ENCODE measurements at places on chromosomes 6 and 20.

GRCh38 chr20:47139934-47140535 lies 216.5 kb downstream of the ZMYND8 start:
- DNase-seq, result no peak

GRCh38 chr6:79796197-79796596 lies 151.2 kb downstream of the ELOVL4 start:
- DNase-seq, result no peak

DNA sequence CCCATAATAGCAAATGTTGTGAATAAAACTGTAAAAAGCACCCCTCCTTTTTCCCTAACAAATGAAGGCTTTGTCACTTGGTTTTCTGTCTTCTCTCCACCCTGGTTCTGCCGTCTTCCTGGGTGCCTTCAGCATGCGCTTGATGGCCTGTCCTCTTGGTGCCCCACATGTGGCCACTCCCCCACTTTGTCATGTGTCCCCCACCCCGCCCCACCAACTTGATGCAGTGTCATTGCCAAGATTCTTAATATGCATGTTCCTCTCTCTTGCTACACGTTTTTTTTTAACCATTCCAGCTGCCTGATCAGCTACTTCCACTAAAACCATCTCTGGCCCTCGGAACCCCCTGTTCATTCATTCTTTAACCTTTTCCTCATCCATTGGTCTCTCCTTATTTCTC lies 340.3 kb downstream of the QKI start:
- no peak for DNase-seq

DNA sequence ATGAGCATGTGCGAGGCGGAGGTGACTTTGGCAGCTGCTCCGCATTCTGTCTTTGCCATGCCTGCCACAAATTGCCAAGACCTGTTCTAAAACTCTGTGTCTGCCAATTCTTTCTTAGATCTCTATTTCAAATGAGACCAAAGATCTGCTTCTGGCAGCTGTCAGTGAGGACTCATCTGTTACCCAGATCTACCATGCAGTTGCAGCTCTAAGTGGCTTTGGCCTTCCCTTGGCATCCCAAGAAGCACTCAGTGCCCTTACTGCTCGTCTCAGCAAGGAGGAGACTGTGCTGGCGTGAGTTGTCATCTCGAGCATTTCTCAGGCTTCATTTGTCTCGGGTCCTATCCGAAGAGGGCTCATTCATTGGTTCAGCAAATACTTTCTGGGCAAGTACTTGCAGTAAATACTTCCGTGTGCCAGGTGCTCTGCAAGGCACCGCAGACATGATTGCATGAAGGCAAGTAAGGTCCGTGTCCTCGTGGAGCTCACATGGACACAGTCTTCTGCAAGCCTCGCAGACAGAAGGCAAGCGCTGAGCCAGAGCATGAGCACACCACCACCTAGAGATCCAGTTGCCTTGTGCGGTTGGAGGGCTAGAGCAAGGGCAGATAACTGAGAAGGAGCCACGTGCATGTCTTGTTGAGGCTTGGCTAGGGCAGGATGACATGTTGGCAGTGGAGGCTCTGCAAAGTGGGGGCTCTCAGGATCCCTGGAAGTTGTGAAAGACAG lies 19.7 kb upstream of the MROH8 start:
- no peak for DNase-seq

DNA sequence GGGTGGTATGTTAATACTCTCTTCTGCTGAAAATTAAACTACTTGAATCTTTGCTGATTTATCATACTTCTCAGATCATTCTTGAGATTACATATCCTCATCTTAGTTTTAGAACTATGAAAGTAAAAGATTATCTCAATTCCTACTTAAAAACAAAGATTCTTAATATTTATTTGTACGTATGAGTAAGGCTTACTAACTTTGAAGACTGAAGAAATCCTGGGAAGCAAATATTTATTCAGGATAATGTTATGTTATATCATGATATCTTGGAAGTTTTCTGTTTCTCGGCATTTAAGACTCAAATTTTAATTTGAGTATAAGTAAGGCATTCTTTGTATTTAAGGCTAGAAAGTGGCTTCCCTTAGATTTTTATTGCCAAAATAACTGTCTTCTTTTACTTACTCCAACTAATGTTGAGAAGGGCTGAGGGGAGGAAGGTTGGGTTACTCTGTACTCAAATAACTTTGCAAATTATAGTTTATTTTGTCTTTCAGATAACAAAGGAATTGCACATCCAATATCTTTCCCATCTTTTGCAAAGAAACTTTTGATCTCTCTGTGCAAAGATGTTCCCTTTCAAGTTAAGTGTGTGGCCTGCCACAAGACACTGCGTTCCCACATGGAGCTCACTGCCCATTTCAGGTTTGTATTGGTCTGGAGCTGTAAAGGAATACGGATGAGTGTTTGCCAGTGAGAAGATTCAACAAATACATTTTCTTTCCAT lies 30.5 kb upstream of the BAG2 start:
- DNase-seq, result no peak

DNA sequence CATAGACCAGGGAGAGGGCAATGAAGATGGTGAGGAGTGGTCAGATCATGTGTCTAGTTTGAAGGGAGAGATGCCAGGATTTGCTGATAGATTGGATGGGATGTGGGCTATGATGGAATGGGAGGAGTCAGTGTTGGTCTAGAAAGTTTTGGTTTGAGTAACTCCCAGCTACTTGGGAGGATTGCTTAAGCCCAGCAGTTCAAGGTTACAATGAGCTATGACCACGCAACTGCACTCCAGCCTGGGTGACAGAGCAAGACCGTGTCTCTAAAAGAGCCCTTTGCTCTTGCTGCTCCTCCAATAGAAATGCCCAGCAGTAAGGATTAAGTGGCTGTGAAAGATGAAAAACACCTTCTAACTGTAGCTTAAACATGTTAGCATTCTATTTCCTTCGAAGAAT lies 18.2 kb upstream of the LAMP5 start:
- DNase-seq, result no peak

- no peak for DNase-seq
Measured at GRCh38 chr6:77656999-77657764, 4.3 kb downstream of the MEI4 start.

DNA sequence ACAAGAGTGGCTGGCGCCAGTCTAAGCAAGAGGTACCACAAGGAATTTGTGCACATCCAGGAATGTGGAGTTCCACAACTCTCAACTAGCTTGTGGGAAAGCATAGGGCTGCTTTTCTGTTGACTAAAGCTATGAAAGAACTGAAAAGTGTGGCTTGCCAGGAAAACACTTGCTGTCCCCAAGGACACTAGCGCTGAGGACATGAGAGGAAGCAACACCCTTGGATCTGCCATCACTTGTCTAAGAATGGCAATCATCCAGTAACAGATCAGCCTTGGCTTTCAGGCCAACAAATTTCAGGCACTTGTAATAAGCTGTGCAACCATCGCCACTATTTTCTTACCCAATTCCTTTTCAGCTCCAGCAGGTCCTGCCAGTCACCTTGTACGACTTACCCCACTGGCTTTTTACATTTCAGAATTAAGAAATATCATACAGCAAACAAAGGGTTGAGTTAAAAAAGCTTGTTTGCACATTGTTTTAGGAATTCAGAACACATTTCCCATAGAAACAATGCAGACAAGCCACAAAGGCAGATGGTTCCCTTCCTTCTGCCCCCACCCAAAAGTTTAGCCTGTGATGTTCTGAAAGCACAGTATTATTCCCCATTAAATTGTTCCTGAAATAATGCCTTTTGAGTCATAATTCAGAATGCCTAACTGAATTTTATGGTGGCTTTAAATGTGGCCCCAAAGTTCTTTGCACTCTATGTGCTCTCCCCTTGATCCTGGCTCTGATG lies 57.9 kb upstream of the SSTR4 start:
- no peak for DNase-seq

- no peak for DNase-seq
Measured at GRCh38 chr20:57996936-57997890, 231.2 kb downstream of the ANKRD60 start.

DNA sequence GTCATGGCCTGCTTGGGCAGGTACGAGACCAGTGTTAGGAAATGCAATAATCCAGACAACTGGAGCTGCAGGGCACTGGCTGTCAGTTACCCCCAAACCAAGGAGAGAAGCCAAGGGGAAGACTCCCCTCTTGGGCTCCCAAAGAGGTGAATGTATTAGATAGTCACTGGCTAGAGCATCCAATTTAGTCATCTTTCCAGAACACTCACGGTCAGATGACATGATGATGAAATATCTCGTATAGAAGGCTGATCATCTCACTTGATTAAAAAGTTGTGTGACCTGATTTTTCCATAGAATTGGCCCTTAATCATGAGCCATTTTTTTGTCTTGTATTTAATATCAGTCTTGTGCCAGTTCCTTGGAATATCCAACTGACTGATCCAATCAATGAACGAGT lies 40.7 kb downstream of the SLC22A3 start:
- no peak for DNase-seq

GRCh38 chr20:25310268-25310920 lies 62.5 kb downstream of the PYGB start:
- peak; percentile 50 for DNase-seq

GRCh38 chr6:130307752-130308361 lies 58.0 kb upstream of the TMEM200A start:
- no peak for DNase-seq

DNA sequence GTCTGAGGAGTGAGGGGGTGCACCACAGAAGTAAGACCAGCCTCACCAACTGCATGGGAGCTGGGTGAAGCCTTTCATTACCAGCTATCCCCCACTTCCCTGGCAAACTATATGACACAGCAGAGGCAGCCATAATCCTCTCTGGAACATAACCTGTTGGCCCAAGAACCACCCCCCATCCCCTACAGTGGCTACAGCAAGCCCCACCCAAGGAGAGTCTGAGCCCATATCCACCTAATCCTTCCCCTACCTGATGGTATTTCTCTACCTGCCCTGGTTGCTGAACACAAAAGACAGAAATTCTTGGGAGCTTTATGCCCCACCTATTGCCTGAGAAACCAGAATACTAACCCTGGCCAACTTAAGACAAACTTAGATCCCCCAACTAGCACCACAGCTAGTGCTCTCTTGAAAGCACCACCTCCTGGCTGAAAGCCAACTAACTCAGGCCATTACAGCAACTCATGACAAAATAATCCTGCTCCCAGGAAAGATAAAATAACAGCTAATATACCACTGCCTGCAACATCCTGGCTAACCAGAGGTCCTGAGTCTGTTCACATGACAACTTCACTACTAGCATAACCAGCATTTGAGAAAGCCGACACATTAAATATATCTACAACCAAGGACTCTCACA lies 11.2 kb downstream of the RNGTT start:
- DNase-seq, result no peak

- no peak for DNase-seq
Measured at GRCh38 chr6:48774276-48774675, 663.3 kb upstream of the PTCHD4 start.

DNA sequence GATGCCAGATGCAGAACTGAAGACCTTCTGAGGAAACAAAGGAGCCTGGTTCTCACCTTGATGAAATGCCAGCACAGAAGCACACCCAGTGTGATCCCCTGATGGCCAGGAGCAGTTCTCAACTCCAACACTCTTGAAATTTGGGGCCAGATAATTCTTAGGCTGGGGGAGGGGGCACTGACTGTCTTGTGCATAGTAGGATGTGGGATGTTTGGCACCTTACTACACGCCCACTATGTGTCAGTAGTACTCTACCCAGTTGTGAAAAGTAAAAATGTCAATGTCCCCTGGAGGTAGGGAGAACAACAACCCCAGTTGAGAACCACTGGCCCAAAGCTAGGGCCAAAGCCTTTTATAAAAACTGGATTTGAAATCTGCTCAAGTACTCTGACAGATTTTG lies 398.3 kb upstream of the ARID1B start:
- no peak for DNase-seq

GRCh38 chr20:36320261-36320897 lies 14.2 kb downstream of the DLGAP4 start:
- DNase-seq, result no peak

GRCh38 chr20:8487696-8488095 lies 355.6 kb downstream of the PLCB1 start:
- DNase-seq, result no peak

- no peak for DNase-seq
Measured at GRCh38 chr6:31922942-31923341, 4.6 kb upstream of the C2 start.

DNA sequence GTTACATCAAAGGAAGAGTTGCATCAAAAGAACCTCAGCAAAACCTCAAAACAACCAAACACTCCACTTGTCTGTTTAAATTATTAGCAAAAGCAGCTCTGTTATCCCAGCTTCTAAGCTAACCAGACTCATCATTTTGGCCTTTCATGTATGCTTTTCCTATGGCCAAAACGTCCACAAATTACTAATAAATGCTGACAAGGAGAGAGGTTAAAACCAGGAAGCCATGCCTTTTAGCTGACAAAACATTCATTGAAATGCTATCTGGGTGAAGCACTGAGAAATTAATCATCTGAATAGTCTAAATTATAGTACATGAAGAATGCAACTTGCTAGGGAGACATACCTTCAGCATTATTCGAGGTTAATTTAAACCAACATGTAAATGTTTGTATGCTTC lies 80.6 kb downstream of the LAMA2 start:
- DNase-seq, result no peak

GRCh38 chr6:75525682-75526081 lies 32.1 kb upstream of the FILIP1 start:
- no peak for DNase-seq

- DNase-seq, result no peak
Measured at GRCh38 chr6:6006006-6006427, 708 bp downstream of the NRN1 start.

DNA sequence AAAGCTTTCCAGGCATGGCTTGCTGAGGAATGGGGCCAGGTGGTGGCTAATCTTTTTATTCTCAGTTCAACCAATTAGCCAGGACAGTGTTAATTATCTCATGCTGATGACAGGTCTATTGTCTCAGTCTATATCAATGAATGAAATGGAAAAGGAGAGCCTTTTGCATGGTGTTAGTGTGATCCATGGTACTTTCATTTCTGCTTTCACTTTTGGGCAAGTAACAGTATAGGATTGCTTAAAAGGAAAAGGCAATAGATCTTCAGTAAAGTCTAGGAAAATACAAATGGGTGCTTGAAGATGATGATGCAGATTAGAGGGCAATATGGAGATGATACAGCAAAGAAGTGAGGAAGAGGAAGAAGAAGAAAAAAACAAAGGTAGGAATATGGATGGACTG lies 430.3 kb downstream of the TFAP2A start:
- DNase-seq, result no peak

GRCh38 chr6:3072798-3073197 lies 4.5 kb downstream of the RIPK1 start:
- no peak for DNase-seq

DNA sequence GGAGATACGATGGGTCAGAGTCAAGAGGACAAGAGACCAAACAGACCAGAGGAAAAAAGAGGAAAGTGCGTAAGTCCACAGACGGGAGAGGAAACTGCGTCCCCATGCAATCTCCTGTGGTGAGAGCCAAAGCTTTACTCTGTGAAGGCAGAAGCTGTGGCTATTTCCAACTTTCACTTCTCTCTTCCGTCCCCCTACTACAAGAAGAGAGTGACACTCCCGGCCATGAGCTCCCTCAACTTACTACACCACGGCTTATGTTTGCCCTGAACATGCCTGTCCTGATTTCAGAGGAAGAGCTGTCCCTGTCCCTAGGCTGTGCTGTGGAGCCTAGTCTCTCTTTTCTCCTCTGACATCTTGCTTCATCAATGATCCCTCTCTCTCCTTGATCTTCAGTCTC lies 11.5 kb upstream of the SSR1 start:
- no peak for DNase-seq

All from GM12864 (cell line).